ENCODE measurements at places on chromosomes 3 and 15. TPM values are rescaled to one million over a fixed set of nuclear protein-coding genes. Genes with fewer than 3 reads are reported as not detected.

GRCh38 chr3:135456108-135456790 is 509.3 kb upstream of the PPP2R3A start:
- DNase-seq = no peak

CNTN3 gene
- total RNA-seq = 5.3 TPM

DNA sequence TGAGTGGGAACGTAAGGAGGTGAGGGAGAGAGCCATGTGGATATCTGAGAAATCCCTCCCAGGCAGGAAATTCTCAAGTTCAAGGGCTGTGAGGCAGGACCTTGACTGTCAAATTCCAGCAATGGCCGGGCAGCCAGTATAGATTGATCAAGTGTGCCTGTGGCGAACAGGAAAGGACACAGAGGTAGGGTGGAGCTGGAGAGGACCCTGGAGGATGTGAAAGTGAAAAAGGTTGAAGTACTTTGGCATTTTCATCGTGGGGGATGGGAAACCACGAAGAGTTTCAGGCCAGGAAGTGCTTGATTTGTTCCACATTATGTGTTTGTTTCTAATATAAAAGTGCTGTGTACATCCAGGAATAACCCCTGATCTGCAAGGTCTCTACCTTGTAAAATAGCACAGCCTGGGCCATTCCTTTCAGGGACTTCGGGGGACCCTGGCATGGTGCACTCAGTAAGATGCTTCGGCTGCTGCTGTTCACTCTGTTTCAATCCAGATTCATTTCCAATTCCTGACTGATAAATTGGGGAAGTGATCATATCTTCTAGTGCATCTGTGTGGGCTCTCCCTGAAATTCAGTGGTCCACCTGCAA is 156.6 kb downstream of the MCTP2 start:
- DNase-seq = no peak

LEKR1 gene
- total RNA-seq = 1.6 TPM

DISP2 gene
- total RNA-seq = 12.6 TPM

DNA sequence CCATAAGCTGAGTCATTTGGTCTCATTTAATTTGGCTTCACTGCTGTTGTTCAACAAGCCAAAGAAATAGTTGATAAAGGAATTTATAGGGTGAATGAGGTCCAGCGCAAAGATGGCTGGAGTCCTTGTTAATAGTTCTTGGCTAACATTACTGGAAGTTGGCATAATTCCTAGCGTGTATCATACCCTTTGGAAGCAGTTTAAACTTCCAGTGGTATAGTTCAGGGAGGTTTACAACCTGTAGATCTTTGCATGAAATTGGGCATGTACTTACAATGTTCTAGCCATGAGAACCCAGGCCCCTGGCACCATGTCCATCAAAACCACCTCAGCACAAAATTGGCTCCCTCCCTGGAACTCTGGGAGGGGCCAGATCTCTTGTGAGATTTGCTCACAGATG is 380.8 kb downstream of the LRTM1 start:
- no peak for DNase-seq

GRCh38 chr15:71705151-71705550 is 105.2 kb upstream of the NR2E3 start:
- no peak for DNase-seq

DNA sequence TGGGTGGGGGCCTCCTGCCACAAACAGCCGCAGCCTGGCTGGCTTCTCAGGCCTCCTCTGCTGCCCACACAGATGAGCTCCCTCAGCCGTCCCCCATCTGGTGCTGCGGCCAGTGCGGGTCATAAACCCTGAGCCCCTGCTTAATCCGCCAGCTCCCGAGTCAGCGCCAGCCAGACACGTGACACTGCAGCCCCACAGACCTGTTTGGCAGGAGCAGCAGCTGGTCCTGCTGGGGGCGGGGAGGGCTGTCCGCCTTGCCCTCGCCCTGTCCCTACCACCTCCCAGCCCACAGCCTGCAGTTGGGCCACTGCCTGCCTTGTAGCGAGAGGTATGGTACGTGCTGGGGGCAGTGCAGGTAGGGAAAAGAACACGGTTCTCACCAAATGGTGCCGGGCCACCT is 86.2 kb downstream of the IQSEC1 start:
- DNase-seq = no peak

DNA sequence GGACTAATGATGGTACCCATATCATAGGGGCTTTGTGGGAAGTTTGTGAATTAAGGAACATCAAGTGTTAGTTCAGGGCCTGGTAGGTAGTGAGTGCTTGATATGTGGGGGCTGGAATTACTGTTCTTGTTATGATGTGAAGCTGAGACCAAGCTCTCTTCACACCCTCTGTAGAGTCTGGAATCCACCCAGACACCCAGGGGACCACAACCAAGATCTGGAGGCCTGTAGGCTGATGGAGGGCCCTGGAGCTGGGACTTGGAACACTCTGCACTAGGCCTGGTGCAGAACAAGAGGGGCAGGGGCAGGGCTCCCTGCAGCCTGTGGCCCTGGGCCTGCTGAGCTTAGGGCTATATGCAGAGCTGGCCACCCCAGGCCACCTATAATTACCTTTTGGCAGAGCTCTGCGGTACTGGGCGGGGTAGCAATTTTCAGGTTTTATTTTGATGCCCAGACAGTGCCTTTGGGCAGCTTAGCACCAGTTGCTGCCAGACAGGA is 13.1 kb upstream of the PRKCD start:
- DNase-seq = no peak

GPR62 gene
- not detected for total RNA-seq

ITIH4 gene
- total RNA-seq = 7.3 TPM

Data from colonic mucosa (tissue), 4 donors.